Stimulated activated CD4-positive, alpha-beta T cell treated with anti-CD3 and anti-CD28 coated beads, Interleukin-1b, Interleukin-23, amount 100 ng/mL, for 1 hour (primary cell): ENCODE measurements at places on chromosomes 7 and 10.

DNA sequence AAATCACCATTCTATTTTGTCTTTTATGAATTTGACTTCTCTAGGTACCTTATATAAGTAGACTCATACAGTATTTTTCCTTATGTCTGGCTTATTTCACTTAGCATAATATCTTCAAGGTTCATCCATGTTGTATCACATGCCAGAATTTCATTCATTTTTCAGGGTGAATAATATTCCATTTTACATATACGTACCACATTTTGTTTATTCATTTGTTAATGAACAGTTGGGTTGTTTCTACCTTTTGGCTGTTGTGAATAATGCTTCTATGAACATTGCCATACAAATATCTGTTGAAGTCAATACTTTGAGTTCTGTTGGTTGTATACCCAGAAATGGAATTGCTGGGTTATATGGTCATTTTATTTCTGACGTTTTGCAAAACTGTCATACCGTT, 20.7 kb downstream of the AHCYL2 start:
- DNase-seq, result no peak

- DNase-seq, result no peak
Observed at GRCh38 chr10:93954299-93954698, 39.4 kb upstream of the PLCE1 start.

DNA sequence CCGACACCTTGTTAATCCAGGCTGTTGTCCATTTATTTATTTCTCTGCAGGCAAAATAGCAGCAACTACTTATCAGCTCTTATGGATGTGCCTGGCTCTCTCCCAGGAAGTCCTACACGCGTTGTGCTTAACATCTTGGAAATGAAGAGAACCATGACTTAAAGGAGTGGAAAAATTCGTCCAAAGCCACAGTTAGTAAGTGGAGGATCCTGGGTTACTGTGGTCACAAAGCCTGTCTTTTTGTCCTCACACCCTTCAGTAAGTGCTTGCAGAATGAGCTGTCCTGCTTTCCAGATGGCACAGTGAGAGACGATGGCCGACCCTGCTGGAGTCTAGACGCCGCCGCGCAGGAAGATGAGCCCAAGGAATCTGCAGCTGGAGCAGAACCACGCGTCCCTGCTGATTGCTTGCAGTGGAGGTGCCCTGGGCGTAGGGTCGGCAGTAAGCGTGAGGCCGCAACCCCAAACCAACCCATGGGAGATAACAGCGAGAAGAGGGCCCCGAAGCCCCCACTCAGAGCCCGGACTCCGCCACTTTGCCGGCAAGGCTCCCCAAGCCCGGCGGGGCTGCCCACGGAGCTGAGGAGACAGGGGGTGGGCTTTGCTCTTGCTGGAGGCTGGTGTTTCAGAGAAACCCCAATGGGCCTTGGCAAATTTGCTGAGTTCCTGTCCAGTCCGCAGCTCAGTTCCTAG, 178.6 kb downstream of the CXCL12 start:
- no peak for DNase-seq

GRCh38 chr10:5536486-5537081, 11.8 kb downstream of the CALML3 start:
- no peak for DNase-seq

DNA sequence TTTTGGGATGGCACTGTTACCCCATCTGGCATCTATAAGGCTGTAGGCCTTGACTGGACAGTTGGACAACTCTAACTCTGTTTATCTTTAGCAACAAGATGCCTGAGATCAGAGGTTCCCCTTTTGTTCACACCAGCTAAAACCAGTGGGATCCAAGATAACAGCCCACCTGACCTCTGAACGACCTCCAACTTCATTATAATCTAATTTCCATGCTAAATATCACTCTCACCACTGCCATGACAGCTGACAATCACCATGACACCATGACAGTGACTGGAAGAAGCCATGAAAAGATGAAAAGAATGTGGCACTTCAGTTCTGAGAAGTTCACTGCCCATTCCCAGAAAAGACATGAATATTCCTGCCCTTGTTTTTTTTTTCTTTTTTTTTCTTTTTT, 281.4 kb upstream of the TAC1 start:
- no peak for DNase-seq
